Thoracic aorta endothelial cell (primary cell): ENCODE measurements at places on chromosomes 3 and 15. TPM values are rescaled to one million over a fixed set of nuclear protein-coding genes. Genes with fewer than 3 reads are reported as not detected.

Gene IFRD2
- 114 and 131 TPM in 2 replicates for total RNA-seq

Gene PCSK6
- total RNA-seq: 0.07 TPM in 1 of 2 replicates, not detected in the other

Gene PARP15
- total RNA-seq: 0.53 and 0.57 TPM in 2 replicates

Gene ZBTB47
- total RNA-seq: 10.0 and 11.6 TPM in 2 replicates

Gene FAM43A
- total RNA-seq: 160 and 165 TPM in 2 replicates

Gene GHRL
- total RNA-seq: not detected in 2 replicates

Gene CCR8
- not detected in 2 replicates for total RNA-seq

Gene NTRK3
- not detected in 2 replicates for total RNA-seq

Gene FES
- total RNA-seq: 40.8 and 50.6 TPM in 2 replicates

Gene SECISBP2L
- total RNA-seq: 47.7 and 54.8 TPM in 2 replicates

Gene LIPC
- 0.07 TPM in 1 of 2 replicates, not detected in the other for total RNA-seq

Gene HTR3E
- total RNA-seq: not detected in 2 replicates

Gene MGA
- 46.3 and 50.0 TPM in 2 replicates for total RNA-seq

Gene ADAMTS7
- total RNA-seq: 7.2 and 18.9 TPM in 2 replicates

Gene CD86
- not detected in 2 replicates for total RNA-seq

Gene ITIH1
- not detected in 2 replicates for total RNA-seq

Gene GPD1L
- total RNA-seq: 20.9 and 24.6 TPM in 2 replicates

Gene REC114
- total RNA-seq: not detected in 2 replicates

Gene DTX3L
- total RNA-seq: 23.7 and 29.9 TPM in 2 replicates

Gene CEP97
- 13.6 and 16.9 TPM in 2 replicates for total RNA-seq

Gene CDHR4
- not detected in 2 replicates for total RNA-seq

Gene FEZF2
- not detected in 2 replicates for total RNA-seq
